Activated CD4-positive, CD25-positive, alpha-beta regulatory T cell (primary cell): ENCODE measurements at places on chromosomes 11 and 22.
A peak's percentile ranks its signal among the peaks of the same experiment; 100 is the strongest.

DNA sequence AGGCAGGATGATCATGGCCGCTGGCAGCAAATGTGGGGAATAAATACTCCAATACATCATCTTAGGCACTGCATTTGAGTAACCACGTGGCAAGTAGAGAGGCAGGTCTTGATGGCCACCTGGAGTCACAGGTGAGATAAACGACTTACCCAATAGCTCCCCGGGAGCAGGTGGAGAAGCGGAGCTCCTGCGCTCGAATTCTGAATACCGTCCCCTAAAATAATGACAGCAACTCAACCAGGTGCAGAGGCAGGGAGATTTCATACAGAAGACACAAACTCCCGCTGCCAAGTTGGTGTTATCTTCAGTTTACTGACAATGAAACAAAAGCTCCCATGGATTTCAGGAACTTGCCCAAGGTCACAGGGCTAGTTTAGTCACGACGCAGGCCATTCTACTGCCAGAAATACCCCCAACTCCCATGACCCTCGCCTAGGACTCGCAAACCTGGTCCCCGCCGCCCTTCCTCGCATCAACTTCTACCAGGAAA, 437 bp downstream of the SLC43A3 start:
- DNase-seq = peak; percentile 10

GRCh38 chr22:46121079-46121478, 29.2 kb upstream of the PPARA start:
- no peak for DNase-seq

- DNase-seq = peak; percentile 7
Observed at GRCh38 chr11:59551659-59552521, 40.6 kb downstream of the OR4D9 start.

DNA sequence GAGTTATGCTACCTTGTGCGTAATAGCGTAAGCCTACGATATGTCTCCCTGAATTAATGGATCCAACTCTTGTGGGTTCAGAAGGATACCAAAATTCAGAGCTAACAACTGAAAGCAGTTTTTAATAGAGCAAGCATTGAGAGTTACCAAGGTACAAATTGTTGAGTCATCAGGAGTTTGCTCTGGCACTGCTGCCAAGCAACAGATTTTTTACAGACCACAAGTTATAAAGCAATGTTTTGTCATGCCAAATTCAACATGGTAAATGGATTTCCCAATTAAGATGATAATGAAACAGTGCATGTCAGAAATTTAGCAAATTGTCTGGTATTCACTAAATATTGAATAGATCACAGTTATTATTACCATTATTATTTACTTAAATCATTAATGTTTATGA, 295.6 kb downstream of the NELL1 start:
- DNase-seq = no peak

DNA sequence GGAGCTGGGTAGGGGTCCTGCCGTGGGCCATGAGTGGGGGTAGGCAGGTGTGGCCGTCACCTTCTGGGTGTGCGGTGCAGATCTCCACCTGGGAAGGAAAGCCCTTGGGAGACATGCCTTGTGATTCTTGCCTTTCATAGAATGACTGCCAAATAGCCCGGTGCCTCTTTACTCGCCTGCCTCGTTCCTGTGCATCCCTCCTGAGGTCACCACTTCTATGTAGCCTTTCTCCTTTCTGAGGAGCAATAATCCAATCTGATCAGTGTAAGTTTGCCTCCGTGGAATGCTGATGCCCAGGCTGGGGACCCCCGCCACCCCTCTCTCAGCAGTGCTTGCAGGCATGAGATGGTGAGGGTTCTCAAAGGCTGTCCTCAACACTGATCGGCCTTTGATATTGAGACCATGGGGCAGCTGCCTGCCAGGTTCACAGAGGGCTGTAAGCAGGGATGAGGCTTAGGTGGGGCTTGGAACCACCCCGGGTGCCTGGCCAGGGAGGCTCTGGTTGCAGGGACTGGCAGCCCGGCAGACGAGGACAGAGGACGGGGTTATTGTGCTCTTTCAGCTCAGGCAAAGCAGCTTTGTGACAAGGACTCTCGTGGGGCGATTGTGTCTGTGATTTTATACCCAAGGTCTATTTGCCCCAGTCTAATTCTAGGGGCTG, 86.1 kb upstream of the WNT7B start:
- DNase-seq = no peak

GRCh38 chr11:27028561-27028965, 12.1 kb upstream of the BBOX1 start:
- no peak for DNase-seq

- DNase-seq = no peak
Observed at GRCh38 chr11:93655581-93656255, 5.8 kb upstream of the CEP295 start.
